ENCODE measurements at places on chromosomes 1 and 21.

DNA sequence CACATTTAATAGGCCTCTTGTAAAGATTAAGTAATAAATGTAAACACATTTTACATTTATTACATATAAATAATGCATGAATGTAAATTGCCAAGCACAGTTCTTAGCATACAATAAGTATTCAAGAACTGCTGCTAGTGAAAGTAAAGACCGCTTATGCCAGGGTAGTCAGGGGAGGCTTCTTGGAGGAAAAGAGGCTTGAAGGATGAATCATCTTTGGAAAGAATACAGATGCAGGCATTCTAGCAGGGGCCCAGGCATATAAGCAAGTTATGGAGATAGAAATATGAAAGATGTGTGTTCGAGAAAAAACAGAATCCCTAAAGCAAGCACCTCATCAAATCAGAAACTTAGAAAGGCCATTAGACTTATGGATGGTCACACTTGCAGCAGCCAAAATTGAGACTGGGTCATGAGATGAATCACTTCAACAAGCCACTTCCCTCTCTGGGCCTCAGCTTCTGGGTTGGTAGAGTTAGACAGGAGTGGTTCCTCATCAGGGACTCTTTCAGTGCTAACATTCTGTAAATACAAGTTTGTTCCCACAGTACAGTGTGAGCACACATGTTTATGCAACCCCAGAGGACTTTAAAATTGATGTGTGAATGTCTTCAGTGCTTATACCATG is 79.8 kb upstream of the ROR1 start:
- DNase-seq = no peak

DNA sequence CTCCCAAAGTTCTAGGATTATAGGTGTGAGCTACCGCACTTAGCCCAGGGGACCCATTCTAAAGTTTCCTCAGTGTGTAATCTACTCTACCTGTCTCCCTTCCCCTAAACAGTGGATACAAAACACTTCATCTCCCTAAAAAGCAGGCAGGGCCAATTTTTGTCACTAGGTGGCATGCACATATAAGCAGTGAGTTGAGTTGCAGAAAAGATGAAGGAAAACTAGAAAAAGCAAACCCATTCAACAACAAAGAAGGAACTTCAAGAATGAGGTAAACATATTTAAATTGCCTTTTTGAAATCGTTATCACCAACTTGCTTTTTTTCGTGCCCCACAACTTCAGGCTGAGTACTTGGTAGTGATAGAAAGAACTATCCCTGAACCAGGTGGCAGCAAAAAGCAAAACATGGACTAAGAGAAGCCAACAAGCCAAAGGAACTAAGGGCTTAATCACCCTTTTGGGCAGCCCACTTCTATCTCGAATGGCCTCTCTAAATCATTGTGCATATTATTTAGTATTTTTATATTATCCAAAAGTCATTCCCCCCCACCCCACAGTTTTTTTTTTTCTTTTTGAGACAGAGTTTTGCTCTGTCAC is 19.7 kb upstream of the ALDH9A1 start:
- DNase-seq = peak; percentile 31

- no peak for DNase-seq
Measured at GRCh38 chr1:51989582-51990477, 670 bp downstream of the RAB3B start.

- DNase-seq = peak; percentile 53
Measured at GRCh38 chr1:42618866-42619265, 39.4 kb upstream of the PPIH start.

DNA sequence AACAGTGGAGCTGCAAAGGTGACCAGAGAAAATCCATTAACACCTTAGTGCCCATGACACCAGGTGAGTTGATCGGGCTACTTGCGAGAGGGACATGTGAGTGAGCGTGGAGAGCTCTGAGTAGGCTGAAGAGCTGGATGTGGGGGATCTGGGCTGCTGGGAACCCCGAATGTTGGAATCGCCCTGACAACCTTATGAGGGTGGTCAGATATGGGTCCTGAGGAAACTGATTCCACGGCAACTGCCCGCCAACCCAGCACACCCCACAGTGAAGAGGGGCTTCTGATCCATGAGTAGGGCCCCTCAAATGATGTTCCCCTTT is 705 bp upstream of the QSOX1 start:
- no peak for DNase-seq

DNA sequence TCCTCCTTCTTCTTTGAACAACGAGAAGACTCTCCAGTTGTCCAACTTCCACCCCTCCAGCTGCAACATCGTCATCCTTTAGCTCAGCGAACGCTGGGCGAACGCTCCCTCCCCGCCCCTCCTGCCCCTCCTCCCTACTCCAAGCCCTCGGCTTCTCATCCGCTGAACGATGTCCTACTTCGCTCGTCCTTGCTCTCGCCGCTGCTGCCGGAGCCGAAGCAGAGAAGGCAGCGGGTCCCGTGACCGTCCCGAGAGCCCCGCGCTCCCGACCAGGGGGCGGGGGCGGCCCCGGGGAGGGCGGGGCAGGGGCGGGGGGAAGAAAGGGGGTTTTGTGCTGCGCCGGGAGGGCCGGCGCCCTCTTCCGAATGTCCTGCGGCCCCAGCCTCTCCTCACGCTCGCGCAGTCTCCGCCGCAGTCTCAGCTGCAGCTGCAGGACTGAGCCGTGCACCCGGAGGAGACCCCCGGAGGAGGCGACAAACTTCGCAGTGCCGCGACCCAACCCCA is at the start of gene BCAN:
TSS of gene BCAN (plus strand) at position 357 of the 504 bp plus-strand sequence. CDS start 3,938 bp downstream, outside the sequence.
- DNase-seq = peak; percentile 20

- no peak for DNase-seq
Measured at GRCh38 chr21:28794371-28794851, 198.3 kb downstream of the LTN1 start.

Data from MG63 (cell line).